ENCODE measurements at places on chromosomes 4 and X.

- DNase-seq = no peak
Observed at GRCh38 chrX:133323431-133323830, 91.9 kb downstream of the GPC4 start.

DNA sequence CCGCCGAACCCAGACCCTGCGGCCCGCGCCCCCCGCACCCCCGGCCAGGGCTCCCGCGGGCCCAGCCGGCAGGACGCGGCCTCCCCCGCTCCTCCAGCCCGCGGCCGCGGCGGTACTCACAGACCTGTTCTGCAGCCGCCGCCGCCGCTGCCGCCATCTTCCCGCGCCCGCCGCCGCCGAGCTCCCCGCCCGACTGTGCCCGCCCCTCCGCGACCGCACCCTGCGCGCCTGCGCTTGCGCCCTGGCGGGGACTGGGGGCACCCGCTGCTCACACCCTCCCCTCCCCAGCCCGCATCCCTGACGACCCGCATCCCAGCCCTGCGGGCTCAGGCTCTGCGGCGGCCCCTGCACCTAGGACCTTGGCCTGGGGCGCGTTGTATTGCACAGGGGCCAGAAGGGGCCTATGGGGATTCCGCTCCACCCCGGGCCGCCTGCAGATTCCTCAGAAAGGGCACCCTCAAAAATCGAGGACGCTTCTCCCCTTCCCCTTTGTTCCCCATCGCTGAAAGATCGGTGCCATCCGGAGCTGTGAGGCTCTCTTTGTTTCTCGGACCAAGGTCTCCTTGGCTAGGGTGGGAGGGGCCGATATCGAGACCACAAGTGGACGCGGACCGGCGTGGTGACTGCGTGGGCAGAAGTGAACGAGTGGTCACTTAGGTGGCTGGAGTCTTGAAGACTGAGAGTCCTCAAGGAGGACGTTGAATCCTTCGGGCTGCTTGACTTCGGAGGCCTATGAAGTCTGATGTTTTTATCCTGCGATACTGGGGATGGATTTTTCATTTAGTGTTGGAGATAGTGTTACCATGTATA is at the start of gene SGCB:
Gene SGCB (minus strand): TSS at position 197 of the 810 bp plus-strand sequence. CDS start 40 bp downstream, at position 157.
- DNase-seq = no peak

DNA sequence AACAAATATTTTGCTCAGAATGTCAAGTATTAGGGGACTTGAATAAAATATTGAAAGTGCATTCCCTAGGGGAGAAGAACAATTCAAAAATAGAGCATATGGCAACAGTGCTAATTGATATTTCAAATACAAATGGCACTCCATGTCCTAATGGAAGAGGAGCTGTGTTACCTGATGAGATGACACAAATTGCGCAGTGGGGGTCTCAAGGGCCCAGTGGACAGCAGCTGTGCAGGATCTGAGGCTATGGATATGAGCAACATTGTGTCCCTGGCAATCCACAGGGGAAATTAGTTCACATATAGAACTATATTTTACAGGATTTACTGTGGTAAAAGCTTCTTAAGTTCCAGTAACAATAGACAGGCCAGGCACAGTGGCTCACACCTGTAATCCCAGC is 17.4 kb upstream of the USP46 start:
- no peak for DNase-seq

DNA sequence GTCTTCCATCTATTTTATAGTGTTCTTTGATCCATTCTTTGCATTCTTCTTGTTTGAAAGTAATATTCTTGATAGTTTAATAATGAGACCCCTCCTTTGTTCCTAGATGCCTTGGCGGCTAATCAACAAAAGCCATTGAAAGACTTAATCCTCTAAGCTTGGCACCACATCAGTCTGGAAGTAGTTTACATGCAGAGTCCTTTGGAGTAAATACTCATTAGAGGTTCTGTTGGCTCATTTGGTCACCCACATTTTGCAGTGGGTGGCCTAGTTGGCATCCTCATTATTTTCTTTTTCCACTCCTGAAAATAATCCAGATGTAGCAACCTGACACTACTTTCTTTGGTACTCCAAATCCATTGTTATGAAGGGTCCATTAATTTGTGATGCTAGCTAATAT is 64.5 kb downstream of the DKK2 start:
- DNase-seq = no peak

DNA sequence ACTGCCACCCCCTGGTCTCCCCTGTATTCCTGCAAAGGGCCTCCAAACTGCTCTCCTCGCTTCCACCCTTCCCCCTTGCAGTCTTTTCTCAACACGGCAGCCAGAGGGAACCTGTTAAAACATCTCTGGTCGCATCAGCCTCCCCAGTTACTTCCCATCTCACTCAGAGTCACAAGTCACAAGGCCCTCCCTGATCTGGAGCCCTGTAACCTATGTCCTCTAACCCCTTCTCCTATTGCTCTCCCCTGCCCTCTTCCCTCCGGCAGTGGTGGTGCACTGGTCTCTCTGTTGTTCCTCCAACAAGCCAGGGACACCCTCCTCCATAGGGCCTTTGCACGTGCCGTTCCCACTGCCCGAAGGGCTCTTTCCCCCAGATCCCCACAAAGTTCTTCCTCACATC is 73.2 kb downstream of the SH3KBP1 start:
- no peak for DNase-seq

GRCh38 chr4:6325788-6326290 is 56.2 kb downstream of the WFS1 start:
- DNase-seq = no peak

DNA sequence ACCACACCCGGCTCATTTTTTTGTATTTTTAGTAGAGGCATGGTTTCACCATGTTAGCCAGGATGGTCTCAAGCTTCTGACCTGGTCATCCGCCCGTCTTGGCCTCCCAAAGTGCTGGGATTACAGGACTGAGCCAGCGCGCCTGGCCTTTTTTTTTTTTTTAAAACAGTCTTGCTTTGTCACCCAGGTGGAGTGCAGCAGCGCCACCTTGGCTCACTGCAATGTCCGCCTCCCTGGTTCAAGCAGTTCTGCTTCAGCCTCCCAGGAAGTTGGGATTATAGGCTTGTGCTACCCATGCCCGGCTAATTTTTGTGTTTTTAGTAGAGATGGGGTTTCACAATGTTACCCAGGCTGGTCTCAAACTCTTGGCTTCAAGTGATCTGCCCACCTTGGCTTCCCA is 28.9 kb downstream of the ZFX start:
- no peak for DNase-seq

DNA sequence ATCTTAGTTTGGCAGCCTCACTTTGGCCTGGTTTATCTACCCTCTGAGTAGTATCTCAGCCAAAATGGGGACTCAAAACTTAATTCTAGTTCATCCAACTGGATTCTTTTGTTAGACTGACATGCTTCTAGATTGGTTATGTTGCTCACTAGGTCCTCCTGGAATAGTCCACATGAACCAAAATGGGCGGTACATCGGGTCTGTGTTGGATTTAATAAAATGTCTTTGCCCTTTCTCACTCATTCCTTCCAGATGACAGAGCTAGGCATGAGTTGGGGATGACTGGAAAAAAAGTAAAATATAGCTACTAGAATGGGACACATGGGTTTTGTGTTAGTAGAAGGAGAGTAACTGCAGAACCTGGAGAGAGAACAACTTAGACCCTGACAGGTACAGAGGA is 247.9 kb downstream of the CCSER1 start:
- no peak for DNase-seq

- DNase-seq = peak; percentile 42
Observed at GRCh38 chrX:149962859-149963757, 24.8 kb upstream of the EOLA2 start.

DNA sequence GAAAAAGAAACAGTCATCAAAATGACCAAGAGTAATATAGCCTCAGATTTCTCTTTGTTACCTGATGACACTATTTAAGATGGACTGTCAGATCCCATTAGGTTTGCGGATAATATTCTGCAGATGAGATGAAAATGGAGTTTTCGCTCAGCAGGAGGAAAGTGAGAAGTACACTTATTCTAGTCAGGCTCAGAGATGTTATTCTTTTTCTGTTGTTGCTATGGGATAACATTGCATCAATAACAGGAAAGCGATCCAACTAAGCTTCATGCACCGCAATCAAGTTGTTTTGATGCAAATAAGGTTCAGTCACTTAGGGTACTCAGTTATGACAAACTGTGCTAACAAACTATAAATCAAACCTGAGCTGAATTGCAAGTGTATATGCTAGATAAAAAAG is 415.0 kb downstream of the CCSER1 start:
- no peak for DNase-seq

DNA sequence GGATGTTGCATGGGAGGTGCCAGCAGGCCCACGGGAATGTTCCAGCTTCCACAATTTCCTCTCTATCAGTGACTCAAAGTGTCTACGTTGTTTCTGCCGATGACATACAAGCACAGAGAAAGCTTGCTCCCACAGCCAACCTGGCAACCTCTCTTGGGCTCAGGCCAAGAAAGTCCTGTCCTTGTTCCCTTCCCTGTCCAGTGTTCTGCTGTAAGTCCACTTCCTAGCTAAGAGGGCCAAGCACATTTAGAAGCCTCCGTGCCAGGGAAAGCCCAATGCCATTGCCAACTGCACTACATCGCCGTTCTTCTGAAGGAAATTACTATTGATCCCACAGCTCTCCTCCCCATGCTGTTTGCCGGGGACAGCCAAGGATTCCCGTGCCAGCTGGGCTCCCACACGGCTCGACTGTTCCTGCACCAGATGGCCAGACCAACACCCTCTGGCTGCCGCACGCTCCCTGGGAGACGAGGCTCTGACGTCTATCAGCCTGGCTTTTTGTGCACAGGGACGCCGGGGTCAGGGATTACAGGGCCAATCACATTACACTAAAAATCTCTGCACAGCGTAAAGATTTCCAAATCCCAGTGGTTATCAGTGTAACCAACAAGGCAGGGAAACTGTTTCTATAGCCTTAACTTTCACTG is 284.0 kb downstream of the BCOR start:
- DNase-seq = no peak

DNA sequence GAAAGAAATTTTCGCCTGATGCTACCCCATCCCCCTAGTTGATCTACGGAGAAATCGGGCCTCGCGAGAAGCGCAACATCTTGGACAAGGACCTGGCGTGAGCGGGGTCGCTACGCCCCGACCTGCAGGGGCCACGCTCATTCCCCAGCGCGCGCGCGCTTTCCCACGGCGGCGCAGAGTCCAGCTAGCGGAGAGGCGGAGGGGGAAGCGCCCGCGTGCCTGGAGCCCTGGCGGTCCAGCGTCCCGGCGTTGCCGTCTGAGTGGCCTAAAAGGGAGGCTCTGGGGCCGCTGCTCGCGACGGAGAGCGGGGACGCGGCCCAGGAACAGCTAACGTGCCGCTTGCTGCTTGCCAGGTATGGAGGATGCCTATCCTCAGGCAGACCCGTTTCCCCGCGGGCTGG is 6.0 kb upstream of the SOX3 start:
- no peak for DNase-seq

DNA sequence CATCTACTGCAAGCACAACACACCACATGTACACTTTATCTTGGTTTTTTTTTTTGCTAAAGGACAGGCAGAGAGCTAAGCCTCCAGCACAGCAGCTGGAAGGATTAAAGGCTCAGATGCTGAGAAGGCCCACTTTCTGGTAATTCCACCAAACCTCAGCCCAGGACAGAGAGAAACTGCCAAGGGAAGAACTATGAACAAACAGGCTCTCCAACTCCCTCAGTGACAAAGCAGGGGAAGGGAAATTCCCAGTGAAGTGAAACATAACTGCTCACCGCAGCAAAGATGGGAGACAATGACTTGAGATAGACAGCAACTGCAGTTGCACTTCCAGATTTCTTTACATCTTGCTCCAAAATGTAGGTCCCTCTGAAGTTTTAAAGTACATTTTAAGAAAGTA is 4.8 kb downstream of the PROM1 start:
- no peak for DNase-seq

GRCh38 chr4:123974386-123975149 is 578.0 kb downstream of the SPRY1 start:
- no peak for DNase-seq

GRCh38 chr4:97548943-97549583 is 594.2 kb downstream of the STPG2 start:
- no peak for DNase-seq

- no peak for DNase-seq
Observed at GRCh38 chrX:357693-358471, 28.8 kb downstream of the PPP2R3B start.

DNA sequence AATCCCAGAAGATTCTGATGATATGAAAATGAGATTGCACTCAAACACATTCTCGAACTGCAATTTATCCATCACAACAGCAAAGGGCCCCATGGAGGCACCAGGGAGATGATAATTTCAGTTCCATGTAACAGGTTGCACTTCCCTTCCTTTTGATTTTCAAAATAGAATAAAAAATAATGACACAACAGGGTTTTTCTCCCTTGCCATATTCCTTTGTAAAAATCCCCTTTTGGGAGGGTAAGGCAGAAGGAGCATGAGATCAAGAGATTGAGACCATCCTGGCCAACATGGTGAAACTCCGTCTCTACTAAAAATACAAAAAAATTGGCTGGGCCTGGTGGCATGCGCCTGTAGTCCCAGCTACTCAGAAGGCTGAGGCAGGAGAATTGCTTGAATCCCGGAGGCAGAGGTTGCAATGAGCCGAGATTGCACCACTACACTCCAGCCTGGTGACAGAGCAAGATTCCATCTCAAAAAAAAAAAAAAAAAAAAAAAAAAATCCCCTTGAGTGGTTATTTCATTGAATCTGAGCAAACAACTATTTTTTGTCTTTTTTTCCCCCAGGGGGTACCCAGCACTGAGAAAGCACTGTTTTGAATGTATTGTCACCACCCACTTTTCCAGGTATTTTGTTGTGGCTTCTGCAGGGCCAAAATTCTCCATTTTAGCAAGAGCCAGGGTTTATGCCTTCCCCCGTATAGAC is 26.7 kb downstream of the TBC1D9 start:
- DNase-seq = no peak
